Astrocyte of the cerebellum (primary cell): ENCODE measurements at places on chromosomes 2 and 18.

DNA sequence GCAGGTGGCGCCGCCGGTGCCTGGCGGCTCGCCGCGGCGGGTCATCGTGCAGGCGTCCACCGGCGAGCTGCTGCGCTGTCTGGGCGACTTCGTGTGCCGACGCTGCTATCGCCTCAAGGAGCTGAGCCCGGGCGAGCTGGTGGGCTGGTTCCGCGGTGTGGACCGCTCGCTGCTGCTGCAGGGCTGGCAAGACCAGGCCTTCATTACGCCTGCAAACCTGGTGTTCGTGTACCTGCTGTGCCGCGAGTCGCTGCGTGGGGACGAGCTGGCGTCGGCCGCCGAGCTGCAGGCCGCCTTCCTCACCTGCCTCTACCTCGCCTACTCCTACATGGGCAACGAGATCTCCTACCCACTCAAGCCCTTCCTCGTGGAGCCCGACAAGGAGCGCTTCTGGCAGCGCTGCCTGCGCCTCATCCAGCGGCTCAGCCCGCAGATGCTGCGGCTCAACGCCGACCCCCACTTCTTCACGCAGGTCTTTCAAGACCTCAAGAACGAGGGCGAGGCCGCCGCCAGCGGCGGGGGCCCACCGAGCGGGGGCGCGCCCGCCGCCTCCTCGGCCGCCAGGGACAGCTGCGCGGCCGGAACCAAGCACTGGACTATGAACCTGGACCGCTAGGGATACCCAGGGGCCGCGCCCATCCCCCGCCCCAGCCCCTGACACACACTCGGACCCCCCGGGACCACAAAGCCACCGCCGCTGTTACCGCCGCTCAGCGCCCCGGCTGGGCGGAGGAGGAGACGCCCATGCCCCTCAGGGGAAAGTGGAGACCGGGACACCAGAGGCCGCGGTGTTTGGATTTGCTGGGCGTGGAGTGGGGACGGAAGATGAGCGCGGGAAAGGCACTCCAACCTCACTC, 1.1 kb downstream of the CDK5R2 start:
- DNase-seq, result no peak

GRCh38 chr2:68937346-68938055, 15.2 kb downstream of the GKN2 start:
- DNase-seq, result no peak

- no peak for DNase-seq
Observed at GRCh38 chr2:138183705-138184104, 219.4 kb downstream of the HNMT start.

- no peak for DNase-seq
Observed at GRCh38 chr2:171227066-171227782, 66.5 kb upstream of the TLK1 start.

DNA sequence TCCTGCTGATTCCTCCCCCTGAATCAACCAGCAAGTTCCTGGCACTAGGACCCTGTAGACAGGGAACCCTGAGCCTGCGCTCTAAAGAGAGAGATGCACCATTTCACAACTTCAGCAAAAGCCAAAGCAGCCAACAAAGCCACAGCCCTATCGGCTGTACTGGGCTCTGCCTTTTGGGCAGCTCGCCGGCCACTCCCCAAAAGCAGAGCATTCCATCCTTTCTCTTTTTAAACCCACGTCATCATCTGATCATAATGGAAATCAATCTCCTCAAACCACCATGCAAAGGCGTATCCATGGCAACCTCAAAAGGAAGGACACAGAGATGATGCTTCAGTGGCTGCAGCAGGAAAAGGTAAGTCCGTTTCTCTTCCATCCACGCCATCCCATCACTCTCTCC, 5.3 kb upstream of the DCTN1 start:
- DNase-seq, result no peak

DNA sequence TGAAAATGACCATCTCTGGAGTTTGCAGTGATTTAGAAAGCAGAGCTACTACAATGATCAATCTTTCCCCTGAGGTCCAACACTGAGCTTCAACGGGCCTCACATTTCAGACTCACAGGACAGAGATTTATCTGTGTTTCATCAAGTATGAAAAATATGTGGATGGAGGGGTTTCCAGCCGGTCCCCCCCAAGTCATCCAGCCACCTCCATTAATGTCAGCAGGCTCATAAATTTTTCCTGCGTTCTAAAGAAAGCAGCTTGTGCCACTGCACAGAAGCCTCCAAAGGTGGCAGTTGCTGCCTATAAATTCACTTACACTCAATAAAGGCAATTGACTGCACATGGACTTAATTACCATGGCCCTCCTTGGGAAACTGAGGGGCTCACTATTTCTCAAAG, 117.4 kb upstream of the ACKR3 start:
- no peak for DNase-seq

GRCh38 chr2:48315896-48316194, 214.1 kb upstream of the STON1 start:
- DNase-seq, result no peak

DNA sequence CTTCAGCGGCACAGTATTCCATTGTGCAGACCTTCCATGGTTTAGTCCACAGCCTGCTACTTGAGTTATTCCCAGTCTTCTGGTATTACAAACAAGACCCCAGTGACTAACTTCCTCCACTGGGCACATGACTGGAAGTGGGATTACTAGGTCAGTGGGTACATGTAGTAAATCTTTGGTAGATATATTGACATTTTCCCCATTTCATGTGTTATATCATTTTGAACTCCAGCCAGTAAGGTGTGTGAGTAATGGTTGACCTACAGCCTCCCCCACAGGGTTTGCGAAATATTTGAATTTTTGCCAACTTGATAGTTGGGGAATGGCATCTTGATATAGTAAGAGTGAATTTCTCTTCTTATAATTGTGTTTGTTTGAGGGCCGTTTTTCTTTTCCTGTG, 58.8 kb downstream of the RNF144A start:
- no peak for DNase-seq

DNA sequence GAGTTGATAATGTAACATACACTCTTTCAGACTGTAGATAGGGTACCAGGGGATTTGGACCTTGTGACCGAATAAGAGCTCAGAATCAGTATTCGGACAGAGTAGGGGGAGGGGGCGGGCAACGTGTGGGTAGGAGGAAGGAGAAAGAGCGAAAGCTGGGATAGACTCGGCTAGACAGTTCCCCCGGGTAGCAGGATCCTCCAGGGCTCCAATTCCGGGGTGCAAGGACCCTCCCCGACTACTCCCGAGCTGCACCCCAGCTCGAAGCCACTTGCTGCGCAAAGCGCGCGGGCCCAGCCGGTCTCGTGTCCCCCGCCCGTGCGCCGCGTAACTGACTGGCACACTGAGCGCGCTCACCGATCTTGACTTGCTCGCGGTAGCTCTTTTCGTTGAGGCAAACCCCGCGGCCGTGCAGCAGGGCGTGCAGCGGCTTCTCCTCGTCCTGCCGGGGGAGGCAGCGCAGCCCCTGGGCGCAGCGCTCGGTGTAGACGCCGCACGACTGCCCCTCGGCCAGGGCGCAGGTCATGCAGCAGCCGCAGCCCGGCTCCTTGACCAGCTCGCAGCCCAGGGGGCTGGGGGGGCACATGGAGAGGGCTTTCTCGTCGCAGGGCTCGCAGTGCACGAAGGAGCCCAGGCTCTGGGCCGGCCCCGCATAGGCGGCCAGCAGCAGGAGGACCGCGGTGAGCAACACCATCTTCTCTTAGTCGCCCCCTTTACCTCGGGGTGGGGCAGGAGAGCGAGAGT, 1.1 kb downstream of the IGFBP5 start:
- DNase-seq, result no peak

- DNase-seq, result no peak
Observed at GRCh38 chr18:60358516-60358915, 14.1 kb downstream of the MC4R start.

DNA sequence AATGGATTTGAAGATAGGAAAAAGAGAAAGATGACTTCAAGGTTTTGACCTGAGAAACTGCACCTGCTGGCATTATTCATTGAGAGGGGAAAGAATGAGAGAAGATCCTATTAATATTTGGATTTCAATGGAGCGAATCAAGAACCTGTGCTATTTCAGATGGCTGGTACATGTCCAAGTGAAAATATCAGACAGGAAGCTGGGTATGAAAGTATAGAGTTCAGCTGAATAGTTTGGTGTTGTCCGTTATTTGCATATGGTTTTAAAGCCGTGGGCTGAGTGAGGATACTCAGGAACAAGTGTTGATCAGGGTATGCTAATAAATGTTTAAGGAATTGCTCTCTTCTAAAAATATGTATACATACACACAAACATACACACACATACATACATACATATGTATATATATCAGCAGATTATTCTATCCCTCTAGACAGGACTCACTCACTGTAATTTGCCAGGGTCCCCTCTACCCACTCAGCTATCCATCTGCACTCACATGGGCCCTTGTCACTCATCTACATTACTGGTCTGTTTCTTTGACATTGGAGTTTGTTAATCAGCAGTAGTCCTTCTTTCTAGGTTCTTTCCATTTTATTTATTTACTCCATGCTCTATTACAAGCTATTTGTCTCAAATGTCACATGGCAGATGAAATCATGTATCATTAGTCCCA, 33.9 kb upstream of the IKZF2 start:
- no peak for DNase-seq

DNA sequence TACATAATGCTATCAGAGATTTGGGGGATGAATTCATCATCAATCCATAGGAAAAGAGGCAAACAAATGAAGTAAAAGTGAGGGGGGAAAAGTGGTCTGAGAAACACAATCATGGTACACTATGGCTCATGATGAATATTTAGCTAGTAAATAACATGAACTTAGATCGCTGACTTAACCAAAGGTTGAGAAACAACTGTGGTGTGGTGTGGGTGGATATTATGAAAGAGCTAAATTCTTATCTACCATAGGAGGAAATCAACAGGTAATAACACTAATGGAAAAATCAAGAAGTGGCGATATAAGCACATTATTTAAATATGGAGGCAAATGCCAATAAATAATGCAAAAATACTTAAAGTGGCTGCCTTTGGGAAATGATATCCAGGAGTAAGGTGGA, 12.2 kb upstream of the TPRKB start:
- DNase-seq, result no peak

DNA sequence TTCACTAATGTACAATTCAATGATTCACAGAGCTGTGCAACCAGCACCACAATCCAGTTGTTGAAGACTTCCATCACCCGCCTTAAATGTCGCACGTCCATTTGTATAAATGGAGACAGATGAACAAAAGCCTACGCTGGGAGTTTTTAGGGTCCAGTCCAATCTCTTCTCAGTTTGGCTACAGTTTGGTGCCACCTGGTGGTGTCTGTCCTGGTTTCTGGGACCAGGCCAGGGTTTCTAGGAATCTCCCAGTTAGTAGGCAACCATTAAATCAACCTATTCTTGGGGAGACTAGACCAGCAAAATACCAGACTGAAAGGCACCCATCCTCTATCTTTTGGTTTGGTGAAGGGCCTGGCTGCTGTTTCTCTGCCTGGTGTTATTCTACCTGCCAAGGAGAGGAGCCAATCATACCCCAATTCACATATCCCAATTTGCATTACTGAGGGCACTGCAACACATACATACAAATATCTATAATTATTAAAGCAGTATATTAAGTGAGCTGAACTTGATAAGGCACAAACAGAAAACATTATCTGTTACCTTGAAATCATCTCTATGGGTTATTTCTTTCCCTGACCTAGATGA, 3.2 kb upstream of the DDX1 start:
- DNase-seq, result peak; percentile 23

DNA sequence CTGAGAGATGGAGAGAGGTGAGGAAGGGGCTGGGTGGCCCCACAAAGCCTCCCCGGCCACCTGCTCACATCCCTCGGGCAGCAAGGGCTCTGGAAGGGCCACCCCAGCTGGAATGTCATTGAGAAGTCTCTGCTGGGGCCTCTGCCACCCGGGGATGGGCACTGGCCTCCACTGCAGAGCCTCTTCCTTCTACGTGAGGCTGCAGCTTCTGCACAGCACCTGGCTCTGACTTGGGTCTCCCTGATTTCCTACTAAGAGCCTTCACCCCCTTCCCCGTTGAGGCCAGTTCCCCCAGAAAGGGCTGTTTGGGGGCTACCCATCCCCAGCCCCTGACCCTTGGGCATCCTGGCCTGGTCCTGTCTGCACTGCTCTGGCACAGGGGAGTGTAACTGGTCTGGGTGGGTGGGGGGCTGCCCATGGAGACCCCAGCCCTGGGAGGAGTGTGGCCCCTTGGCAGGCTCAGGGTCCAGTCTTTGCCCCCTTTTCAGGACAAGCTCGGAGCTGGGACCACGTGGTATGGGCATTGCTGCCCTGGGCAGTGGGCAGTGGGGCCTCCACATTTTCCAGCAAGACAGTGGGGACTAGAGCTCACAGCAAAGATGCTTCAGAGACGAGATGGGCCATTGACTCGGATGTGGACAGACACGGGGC, 5.6 kb downstream of the PDCD1 start:
- DNase-seq, result no peak

DNA sequence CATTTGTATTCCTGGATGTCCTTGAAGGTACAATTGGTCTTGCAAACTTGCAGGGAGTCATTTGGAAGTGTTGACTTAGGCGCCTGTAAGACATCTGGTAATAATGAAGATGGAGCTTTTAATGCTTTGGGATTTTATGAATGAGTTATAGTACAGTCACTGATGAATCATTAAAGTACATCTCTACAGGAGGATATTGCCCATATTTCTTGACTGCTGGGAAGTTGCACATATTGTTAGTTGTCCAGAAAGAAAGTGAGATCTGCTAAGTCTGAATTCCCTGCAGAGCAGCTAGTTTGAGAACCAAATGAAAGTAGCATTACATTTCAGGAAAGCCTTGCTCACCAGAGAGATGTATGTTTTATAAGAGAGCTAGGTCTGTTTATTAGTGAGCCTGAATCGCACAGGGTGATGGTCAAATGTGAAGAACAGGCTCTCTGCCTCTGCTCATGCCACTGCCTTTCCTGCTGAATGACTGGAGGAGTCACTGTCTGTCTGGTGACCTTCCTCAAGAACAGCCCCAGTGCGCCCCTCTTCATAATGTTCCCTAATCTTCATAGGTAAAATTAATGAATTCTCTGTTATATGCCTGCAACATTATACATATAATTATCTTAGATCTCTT, 138.9 kb upstream of the KLHL14 start:
- DNase-seq, result peak; percentile 41

DNA sequence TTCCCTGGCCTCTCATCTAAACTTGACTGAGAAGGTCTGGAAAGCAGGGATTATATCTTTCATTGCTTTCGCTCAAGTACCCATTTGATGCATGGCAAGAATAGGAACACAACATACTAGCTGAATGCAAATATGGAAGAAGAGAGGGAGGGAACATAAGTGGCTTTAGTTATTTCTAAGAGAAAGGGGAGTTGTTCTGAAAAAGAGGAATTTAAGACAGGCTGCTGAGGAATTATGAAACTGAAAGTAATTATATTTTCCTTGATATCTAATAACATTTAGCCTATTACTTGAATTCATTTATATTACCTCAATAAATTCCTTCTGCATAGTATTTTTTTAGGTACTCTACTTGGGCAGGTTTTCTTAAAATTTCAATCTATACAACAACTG, 105.8 kb upstream of the TTN start:
- no peak for DNase-seq

DNA sequence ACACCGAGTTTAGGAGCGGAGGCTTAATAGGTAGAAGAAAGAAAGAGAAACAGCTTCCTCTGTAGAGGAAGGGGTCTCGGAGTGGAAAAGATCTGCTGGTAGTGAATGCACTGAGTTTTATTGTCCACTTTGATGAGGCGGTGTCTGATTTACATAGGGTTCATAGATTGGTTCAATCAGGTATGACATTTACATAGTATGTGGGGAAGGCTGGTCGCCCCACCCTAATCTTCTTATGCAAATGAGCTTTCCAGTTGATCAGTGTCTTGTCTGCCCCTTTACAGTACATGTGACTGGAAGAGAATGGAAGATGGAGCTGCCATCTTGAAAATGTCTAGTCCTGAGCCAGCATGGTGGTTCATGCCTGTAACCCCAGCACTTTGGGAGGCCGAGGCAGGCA, 19.9 kb upstream of the CNOT11 start:
- DNase-seq, result no peak

- DNase-seq, result no peak
Observed at GRCh38 chr18:35672897-35673296, 91.4 kb downstream of the GALNT1 start.
